CD4-positive, alpha-beta T cell treated with Interleukin-15 for 1 hour (primary cell): ENCODE measurements at places on chromosomes 12 and 14.
A peak's percentile ranks its signal among the peaks of the same experiment; 100 is the strongest.

GRCh38 chr12:21823581-21823980 is 49.1 kb upstream of the KCNJ8 start:
- DNase-seq = no peak

GRCh38 chr12:13165617-13166041 is 30.9 kb upstream of the EMP1 start:
- DNase-seq = peak; percentile 65

DNA sequence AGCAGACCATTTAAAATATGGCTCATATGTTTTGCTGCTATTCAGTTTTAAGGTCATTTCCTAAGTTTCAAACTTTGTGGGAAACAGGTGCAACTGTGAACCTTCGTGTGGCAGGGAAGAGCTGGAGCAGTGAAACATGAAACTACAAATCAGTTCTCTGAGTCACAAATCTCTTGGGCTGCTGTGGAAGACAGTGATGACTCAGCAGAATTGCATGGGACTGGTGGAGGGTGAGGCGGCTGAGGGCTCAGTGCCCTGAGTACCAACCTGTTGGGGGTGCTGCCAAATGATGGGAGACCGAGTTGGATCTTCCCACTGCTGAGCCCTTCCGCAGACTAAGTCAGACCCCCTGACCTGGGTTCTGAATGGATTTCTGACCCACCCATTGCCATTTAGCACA is 8.4 kb upstream of the CALM1 start:
- no peak for DNase-seq

DNA sequence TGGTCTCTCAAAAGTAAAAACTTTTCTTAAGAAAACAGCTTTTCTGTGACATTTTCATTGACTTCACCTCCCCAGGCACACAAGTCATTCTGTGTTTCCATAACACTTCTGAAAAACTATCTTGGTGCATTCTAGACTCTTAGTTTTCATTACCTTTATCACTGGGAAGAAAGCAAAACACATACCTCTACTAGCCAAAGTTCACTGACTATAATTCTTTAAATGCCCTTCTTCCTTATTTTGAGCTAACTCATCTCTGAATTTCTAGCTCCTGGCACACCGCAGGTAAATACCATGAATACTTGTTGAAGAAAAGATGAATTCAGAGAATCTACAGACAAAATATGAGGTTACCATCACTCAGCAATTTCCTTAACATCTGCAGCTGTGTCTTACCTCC is 21.1 kb downstream of the MLH3 start:
- DNase-seq = no peak

DNA sequence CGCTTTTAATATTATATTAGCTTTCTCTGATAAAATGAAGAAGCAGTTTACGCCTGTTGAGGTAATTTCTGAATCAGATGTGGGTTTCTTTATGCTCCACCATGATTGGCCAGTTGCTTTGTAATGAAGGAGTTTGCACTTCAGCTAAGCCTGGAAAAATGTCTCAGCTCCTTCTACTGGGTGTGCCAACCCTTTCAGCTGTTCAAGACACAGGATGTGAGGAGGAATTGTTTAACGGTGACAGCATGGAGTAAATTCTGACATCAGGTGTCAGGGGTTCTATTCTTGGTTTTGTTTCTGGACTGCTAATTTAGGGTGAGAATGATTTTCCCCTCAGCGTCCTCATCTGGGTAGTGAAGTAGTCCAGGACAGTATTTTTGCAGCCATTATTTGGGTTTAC is 43.5 kb downstream of the FLRT2 start:
- DNase-seq = no peak

- no peak for DNase-seq
These were observed 38.6 kb downstream of the CCDC85C start for GRCh38 chr14:99565383-99565782.

DNA sequence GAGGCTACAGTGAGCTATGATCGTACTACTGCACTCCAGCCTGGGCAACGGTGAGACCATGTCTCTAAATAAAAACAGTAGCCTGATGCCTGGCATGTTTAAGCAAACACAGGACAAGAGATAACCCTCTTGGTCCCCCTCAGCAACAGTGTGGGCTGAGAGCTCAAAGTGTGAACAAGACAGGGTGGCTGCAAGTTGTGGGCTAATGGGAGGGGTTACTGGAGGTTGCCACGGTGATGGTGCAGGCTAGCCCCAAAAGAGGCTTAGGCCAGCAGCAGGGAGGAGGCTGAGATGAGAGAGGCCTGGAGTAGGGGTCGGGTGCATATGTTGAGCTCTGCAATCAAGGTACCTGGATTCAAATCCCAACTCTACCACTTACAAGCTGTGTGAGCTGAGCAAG is 3.4 kb upstream of the LGMN start:
- no peak for DNase-seq

DNA sequence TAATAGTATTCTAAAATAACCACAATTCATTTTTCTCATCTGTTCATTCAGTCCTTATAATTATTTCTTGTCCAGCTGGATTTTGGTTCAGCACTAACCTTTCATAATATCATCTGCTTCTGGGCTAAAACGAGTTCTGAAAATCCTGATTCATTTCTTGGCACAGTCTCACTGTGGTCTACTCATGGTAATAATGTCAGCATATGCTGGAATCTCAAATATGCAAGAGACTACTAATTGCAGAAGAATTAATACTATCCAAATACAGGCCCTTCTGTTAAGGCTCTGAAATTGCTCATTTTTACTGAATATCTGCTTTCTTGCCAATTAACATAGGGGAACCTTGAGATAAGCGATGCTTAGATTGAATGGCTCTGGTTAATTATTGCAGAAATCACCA is 597.1 kb downstream of the RPL10L start:
- no peak for DNase-seq

GRCh38 chr12:121465921-121466793 is 66.2 kb downstream of the RNF34 start:
- peak; percentile 26 for DNase-seq

DNA sequence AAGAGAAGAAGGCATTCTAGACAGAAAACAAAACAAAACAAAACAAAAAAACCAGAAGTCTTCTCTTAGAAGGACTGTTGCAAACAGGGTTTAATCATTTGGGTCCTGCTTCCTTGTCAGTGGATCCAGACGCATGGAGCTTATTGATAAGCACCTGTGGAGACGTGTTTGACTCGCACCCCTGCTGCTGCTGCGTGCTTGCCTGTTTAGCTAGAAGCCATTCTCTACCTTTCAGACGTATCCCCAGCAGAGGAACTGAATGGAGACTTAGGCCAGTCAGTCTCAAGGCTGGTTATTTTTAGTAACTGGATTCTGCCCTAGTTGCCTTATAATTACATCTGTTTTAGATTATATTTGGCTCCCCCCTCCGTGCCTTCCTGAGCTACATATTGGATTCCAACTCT is 186.1 kb upstream of the EEA1 start:
- no peak for DNase-seq

DNA sequence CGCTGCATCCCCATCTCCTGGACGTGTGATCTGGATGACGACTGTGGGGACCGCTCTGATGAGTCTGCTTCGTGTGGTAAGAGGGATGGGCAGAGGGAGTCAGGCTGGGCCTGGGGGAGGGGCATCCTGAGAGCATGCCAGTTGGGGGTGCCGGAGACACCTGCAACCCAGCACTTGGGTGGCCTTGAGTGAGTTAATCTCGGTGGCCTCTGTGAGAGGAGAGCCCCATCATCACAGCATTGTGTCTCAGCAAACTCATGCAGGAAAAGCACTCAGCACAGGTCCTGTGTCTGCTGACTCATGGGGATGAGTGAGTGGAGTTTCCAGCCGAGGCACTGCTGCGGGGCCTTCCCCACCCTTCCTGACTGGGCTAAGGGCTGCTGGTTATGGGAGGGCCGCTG is 19.6 kb upstream of the LRP1-AS start:
- DNase-seq = no peak

- DNase-seq = no peak
These were observed 47.4 kb downstream of the ST8SIA1 start for GRCh38 chr12:22287101-22287500.

DNA sequence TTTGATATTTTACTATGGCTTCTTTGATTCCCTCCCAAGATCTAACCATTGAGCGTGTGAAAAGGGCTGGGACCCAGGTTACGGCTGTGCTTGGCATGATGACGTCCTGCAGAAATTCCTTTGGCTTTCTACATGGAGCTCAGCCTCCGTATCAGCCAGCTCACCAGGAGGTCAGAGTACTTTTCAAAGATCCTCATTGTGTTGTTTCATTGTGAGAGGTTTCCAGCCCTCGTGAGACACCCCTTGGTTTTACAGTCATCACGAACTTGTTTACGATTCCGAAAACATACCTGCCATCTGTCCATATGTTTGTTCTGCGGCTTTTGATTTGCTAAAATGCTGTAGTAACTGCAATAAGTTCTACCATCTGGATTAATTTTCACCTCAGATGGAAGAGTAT is 453.1 kb downstream of the TMEM121 start:
- no peak for DNase-seq

DNA sequence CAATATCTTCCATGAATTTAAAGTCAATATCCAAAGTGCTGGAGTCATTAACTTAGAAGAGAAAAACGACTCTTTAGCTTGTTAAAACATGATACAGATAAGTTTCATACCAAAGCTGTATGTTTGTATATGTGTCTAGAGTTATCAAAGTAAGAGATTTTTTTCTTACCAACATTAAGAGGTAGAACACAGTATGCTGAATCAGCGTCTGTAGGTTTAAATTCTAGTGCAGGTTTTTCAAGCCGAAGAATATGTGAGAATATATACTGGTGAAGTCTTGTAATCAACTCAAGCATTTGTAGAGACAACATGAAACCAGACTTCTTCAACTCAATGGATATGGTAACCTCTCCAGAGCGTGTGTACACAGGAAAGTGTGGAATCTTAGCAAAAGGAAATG is 49.6 kb downstream of the DICER1 start:
- no peak for DNase-seq

- no peak for DNase-seq
These were observed 71.7 kb downstream of the DNAH10 start for GRCh38 chr12:123833830-123834229.

- no peak for DNase-seq
These were observed 28.3 kb downstream of the STON2 start for GRCh38 chr14:81371802-81372201.

DNA sequence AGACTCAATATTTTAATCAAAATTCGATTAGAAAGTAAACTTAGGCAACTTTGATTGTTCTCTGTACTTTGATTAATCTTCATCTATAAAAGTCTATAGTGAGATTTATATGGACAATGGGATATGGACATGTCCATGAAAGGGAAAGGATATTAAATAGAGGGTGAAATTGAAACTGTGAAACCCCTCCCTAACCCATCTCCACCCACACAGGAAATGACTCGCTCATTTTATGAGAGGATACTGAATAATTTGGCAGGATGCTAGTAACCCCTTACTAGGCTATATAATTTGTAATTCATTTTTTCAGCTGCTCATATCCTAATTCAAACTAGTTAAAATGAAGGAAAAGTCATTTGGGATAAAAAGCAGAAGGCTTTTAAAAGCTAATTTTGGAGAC is 328.0 kb upstream of the ATP2B1 start:
- DNase-seq = no peak

GRCh38 chr12:93197067-93197593 is 180.6 kb upstream of the NUDT4 start:
- DNase-seq = no peak

DNA sequence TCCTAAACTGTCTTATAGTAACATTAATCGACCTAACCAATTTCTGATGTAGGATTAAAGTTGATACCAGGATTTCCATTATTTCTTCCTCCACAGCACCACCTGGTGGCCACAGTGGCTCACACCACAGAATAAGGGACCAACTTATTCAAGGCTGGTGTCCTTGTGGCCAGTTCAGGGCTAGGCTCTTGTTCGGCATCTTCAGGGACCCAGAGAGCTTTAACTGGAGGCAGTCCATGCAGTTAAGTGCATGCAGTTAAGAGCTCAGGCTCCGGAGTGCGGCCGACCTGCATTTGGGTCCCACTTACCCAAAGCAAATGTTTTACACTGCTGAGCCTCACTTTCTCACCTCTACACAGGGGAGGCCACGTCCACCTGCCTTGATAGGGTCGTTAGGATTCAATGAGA is 42.0 kb upstream of the GPR68 start:
- DNase-seq = peak; percentile 64

- no peak for DNase-seq
These were observed 29.5 kb upstream of the TDRD9 start for GRCh38 chr14:103898711-103899110.

- DNase-seq = no peak
These were observed 185.1 kb downstream of the ANO6 start for GRCh38 chr12:45400991-45401390.

GRCh38 chr12:9900930-9901329 is 19.6 kb downstream of the KLRF2 start:
- no peak for DNase-seq

GRCh38 chr12:118376089-118377020 is at the start of gene SUDS3:
TSS of gene SUDS3 (plus strand) at chr12:118376555. CDS start at chr12:118376692, 137 bp downstream.
- DNase-seq = peak; percentile 88

DNA sequence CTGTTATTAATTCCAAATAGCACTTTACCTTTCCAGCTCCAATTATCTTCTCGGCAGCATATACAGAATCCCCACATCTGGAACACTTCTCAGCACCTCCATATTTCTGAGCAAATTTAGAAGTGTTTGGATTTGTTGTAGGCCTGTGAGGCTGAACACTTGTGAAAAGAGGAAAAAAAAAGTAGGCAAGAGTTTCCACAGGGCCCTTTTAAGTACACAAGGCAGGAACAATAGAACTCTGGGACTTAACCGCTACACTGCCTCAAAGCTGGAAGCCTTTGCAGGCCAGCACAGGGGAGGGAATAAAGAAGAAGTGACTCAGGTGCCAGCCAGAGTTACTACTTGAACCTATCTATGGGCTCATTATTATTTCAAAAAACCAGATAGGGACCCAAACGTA is 18.6 kb downstream of the CSRP2 start:
- DNase-seq = no peak

DNA sequence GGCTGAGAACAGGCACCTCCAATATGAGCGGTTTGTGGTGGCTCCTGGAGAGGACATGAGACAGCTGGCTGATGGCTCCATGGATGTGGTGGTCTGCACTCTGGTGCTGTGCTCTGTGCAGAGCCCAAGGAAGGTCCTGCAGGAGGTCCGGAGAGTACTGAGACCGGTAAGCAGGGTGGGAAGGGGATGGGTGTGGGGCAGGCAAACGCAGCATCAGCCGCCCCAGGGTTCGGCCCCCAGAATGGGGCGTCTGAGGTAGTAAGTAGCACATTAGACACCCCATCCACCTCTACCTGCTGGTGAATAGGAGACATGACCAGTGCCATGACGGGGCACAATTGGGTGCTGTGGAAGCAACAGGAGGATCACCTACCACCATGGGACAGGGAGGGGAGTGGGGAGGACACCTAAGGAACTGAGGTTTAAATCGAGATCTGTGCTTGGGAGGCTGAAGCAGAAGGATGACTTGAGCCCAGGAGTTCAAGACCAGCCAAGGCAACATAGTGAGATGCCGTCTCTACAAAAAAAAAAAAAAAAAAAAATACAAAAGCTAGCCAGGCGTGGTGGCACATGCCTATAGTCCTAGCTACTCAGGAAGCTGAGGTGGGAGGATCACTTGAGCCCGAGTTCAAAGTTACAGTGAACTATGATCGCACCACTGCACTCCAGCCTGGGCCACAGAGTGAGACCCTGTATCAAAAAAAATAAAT is 25.5 kb downstream of the ITGA7 start:
- DNase-seq = no peak
